Pancreas (tissue), 10 donors: ENCODE measurements at places on chromosomes 6 and 20.
A peak's percentile ranks its signal among the peaks of the same experiment; 100 is the strongest.

- no peak for DNase-seq
Observed at GRCh38 chr20:24584538-24585356, 115.3 kb downstream of the SYNDIG1 start.

DNA sequence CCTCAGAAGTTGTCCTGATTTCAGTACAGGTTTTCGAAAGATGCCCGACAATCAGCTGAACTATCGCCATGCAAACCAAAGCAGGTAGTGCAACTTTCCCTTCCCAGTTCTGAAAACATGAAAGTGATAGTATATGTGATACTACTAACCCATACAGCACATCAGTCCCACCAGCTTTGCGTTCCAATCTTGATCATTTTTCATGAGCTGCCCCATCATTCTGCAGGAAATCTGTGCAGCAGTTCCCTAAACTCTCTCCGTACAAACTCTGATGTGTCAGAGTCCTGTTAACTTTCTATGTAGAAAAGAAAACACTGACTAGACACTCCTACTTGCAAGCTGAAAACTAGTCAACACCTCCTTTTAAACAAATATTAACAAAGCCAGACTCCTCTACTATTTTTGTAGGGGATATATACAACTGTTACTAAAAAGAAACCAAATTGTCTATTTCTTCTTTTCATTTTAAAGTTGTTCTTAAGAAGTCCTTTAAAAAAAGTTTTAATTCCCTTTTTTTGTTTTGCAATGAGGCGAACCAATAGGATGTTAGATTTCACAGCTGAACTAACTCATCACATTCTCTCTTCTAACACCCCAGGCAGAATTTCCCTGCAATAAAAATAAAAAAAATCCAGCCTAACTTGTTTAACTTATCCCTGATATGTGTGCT, 99.6 kb upstream of the DST start:
- no peak for DNase-seq

DNA sequence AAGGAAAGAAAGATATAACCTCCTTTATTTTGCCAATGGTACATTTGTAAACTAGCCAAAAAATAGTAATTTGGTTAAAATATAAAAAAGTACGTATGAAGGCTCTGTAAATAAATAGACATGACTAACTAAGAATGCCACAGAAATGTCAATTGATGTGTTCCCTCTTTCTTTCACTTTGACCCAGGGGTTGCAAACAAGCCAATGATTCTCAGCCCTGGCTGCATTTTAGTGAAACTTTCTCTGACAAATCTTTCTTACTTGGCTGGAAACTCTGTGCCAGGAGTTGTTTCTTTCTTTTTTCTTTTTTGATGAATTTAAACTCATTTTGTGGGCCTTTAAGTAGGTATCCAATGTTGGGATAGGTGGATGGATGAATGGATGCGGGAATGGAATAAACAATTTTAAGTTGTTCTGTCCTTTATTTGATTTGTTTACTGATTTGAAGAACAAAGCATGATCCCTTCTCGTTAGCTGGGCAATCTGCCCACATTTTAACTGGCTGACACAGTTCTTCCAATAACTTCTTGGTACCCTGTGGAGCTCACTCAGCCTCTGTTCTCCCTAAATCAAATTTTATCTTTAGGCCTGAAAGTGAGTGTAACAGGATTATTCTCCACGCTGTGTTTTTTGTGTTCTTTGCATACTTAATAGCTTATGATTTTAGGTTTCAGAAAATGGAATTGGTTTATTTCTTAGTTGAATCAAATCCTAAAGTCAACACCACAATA, 58.6 kb upstream of the GCLC start:
- no peak for DNase-seq

- no peak for DNase-seq
Observed at GRCh38 chr20:4544765-4545164, 176.9 kb upstream of the PRND start.

- DNase-seq, result no peak
Observed at GRCh38 chr6:161270116-161270515, 3.7 kb downstream of the AGPAT4 start.

DNA sequence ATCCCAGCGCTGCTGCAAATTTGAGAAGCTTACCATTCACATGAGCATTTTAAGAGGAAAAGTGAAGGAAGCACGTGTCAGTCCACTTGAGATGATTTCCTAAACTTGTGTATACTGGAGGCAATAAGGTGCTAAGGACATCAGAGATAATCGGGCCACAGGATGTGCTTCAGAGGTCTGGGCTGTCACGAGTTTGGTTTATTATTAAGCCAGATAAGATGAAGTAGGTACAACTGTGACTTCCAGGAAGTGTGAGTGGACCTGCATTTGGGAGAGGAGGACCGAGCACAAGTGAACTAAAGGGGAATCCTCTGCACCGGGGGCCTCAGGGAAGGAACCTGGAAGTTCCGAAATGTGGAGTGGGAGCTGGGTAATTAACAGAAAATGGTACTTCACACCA, 1.4 kb downstream of the SAMD5 start:
- DNase-seq, result no peak

GRCh38 chr6:100721256-100721655, 159.9 kb downstream of the ASCC3 start:
- no peak for DNase-seq

- DNase-seq, result no peak
Observed at GRCh38 chr6:79702691-79703090, 71.6 kb downstream of the SH3BGRL2 start.

DNA sequence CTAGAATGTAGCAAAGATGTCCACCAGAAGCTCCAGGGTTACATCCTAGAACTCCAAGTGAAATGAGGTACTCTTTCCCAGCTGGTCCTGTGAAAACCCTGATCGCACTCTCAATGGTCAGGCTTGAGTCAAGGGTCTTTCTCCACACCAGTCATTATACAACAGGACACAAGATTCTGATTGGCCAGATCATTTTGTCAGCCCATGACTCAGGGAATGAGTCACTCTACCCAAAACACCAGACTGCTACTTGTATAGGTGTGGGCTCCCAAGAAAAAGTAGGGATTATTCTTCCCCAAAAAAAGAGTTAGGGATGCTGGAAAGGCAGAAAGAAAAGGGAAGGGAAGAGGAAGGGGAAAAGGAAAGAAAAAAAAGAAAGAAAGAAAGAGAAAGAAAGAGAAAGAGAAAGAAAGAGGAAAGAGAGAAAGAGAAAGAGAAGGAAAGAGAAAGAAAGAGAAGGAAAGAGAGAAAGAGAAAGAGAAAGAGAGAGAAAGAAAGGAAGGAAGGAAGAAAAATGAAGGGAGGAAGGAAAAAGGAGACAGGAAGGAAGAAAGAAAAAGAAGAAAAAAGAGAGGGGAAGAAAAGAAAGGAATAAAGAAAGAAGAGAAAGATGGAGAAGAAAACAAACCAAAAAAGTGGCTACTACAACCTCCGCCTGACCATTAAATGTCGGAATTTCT, 30.5 kb downstream of the ANKEF1 start:
- DNase-seq, result no peak

DNA sequence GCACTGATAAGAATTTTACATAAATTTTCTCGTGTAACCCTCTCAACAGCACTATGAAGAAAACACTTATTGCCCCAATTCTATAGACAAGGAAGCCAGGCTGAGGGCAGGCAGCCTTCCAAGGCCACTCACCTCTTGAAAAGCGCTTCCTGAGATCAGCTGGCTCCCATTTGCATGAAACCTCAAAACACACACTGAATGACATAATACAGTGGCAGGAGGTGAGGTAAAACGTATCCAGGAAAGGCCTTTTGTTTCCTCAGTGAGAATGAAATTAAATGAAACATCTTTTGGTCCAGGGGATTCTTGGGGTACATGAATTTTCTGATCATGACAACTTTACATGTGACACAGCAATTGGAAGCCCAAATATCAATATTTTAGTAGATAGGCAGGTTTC, 112.5 kb downstream of the WDR27 start:
- no peak for DNase-seq

DNA sequence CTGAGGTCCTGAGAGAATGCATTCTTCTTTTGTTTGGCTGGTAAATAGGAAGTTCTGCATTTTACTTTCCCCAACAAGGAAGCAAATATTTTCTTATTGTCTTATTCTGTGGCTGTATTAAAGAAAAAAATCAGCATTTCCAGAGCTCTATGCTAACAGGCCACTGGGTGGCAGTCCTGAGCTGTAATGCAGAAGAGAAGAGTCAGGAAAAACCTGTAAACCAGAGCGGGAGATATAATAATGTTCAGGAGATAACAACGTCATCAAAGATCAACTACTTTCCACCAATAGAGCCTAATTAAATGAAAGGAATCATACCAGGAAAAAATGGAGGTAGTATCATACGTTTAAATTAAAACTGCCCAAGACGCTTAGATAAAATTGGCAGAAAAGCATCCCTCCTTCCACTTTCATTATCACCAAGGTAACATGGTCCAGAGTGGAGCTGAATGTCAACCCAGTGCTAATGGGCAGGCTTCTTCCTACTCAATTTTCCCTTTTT, 55.6 kb upstream of the CARMIL1 start:
- peak; percentile 71 for DNase-seq

DNA sequence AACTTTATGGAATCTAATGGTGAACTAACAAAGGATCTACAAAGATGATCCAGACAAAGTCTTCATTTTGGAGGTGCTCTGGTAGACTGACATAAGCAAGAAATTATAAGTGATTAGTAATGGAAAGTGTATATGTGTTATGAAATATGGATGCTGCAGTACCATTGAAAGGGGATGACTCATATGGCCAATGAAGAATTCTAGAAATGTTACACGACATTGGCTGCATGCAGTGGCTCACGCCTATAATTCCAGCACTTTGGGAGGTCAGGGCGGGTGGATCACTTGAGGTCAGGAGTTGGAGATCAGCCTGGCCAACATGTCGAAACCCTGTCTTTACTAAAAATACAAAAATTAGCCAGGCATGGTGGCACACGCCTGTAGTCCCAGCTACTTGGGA, 23.5 kb downstream of the CFAP206 start:
- DNase-seq, result no peak

GRCh38 chr20:13008761-13009681, at the start of gene SPTLC3:
Gene SPTLC3, plus strand, starts transcription at chr20:13008972. Its CDS starts 296 bp downstream, at chr20:13009268.
- peak; percentile 31 for DNase-seq

DNA sequence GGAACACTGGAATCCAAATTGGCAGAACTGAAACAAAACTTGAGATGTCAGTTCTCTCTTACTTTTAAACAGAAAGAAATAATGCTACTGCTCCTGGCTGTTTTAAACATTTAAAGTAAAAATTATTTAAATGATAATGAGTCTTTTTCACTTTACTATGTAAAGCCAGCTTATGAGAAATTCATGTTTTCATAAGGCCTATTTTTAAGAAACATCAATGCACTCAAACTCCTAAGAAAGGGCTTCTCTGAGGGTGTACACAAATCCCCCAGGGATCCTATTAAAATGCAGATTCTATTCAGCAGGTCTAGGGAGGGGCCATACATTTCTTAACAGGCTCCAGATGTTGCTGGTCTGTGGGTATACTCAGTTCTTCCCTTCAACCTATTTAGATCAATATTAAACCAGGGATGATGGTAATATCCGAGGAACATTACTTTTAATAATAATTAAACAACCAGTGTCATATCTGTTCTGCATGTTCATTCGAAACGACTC, 2.3 kb downstream of the FERMT1 start:
- no peak for DNase-seq

DNA sequence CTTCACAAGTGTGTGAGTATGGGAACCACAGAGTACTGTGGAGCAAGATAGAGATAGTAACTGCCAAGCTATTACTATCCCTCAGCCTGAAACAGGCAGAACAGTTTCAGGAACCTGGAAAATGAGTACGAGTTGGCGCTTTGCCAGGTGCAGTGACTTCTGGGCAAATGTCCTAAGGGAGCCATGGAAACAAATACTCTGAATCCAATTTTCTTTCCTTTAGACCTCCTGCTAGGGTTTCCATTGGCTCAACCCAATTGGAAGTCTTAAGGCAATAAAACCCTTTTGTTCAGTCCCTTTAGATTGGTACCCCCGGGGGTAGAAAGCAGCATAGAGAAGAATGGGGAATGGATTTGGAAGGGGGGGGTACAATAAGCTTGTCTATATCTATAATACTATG, 205.0 kb upstream of the EPHA7 start:
- DNase-seq, result no peak

- no peak for DNase-seq
Observed at GRCh38 chr6:35498422-35499067, 1.7 kb upstream of the TEAD3 start.

DNA sequence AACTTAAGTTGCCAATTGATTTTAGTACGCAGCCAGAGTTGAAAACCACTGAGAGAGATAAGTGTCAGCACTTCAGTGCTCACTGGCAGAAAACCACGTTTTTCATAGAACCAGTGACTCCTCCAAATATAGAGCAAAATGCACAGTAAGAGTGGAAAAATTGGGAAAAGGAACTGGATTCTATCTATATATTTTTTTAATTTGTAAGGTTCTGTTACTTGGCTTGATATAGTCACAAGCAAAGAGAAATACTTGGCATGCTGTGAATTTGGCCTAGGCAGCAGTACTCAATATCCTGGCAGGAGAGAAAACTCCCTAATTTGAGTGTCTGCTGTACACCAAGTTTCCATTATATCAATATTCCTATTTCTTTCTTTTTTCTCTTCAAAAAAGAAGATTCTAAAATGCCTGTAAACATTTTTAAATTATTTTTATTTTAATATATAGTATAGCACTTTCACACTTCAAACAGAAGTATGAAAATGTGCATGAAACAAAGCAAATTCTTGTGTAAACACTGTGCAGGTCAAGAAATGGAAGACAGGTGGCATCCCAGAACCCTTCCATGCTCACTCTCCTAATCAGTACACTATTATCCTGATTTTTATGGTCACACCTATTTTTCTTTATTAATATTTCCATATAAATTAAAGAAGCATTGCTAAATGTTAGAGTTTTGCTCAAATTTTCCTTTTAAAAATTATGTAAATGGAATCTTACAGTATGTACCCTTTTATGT, 561.8 kb upstream of the RNF217 start:
- no peak for DNase-seq

GRCh38 chr6:20706939-20707485, 172.8 kb downstream of the CDKAL1 start:
- no peak for DNase-seq

DNA sequence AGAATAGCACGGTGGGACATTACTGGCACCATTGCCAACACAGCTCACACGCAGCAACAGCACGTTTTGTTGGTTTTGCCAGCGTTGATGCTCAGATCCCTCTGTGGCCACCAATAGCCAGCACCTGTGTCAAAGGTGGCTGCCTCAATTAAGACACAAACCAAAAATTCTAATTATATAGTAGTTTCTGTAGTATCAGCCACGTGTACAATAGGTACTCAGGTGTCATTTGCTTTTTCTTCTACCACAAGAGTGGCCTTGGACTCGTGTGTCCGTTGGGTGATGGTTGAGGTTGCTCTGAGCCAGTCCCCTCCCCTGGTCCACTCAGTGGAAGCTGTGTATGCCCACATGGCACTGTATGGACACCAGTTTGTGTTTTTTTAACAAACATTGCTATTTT, 105.1 kb downstream of the CARMIL1 start:
- DNase-seq, result no peak

- DNase-seq, result no peak
Observed at GRCh38 chr6:106273087-106273486, 52.5 kb downstream of the ATG5 start.

GRCh38 chr6:33104887-33105286, 29.1 kb downstream of the HLA-DPB1 start:
- DNase-seq, result no peak
